Posterior cingulate gyrus (tissue), 11 donors: ENCODE measurements at places on chromosomes 3 and 15.

GRCh38 chr15:56098195-56098863, 104.9 kb upstream of the NEDD4 start:
- DNase-seq = no peak

DNA sequence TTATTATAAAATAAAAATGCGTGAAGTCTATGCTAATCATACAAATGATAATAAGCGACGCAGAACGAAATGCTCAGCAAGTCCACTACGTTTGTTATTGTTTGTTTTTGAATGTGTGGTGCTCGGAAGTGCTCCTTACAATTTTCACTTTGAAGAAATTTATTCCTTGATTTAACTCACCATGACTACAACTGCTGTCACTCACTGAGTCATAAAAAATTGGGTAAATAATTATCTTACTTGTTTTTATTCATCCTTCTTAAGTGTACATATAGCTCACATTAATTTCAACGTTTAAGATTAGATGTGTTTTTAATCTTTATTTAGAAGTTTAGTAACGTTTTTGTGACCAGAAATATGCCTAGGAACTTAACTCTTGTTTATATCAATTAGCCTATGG, 66.7 kb upstream of the NANOGP8 start:
- no peak for DNase-seq

- no peak for DNase-seq
These were observed 130.6 kb upstream of the FHIT start for GRCh38 chr3:61381745-61382392.

- DNase-seq = no peak
These were observed 35.9 kb upstream of the MAP3K13 start for GRCh38 chr3:185327062-185327461.

DNA sequence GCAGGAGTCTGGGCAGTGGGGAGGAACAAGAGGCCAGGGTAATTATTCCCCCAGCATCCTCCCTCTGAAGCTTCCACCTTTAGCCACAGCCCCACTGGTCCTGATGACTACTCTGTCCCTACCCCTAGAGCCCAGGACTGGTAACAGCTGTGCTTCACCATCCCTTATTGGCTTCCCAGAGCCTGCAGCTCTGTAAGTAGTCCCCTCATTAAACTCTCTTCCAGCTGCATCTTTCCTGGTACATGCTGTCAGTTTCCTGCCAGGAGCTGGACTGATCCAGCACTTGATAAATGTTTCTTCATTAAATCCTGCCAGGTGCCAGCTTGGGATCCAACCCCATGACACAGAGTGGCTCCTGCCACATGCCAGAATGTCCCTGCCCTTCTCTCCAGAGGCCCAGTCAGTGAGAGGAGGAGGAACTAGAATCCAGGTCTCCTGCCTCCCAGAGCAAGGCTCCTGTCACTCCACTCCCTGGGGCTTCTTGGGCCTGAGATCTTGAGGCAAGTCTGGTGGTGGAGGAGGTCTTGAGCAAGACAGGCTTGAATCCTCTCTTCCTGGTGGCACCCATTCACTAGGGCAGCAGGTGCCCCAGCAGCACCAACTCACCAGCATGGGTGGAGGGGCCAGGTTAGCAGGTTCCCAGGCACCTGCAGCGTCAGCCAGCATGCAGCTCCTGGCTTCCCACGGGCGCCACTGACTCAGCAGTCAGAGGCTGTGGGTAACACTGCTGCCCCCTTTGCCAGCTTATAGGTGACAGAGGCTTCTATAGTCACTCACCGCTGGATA, 27.6 kb downstream of the FBXW12 start:
- DNase-seq = no peak

DNA sequence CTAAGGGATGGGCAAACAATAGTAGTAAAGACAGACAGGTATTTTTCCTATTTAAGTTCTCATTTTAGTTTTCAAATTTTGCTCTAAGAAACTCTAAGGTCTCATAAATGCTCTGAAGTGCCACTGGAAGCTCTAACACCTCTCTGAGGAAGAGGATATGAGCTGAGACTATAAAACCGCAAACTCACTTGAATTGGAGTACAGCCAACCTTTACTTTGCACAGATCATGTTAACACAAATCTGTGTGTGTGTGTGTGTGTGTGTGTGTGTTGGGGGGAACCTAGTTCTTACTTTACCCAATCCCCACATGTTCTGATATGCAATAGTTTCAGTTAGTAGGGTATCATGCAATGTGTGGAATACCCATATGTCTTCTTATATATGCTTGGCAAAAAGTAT, 446.8 kb downstream of the CHL1 start:
- DNase-seq = no peak

DNA sequence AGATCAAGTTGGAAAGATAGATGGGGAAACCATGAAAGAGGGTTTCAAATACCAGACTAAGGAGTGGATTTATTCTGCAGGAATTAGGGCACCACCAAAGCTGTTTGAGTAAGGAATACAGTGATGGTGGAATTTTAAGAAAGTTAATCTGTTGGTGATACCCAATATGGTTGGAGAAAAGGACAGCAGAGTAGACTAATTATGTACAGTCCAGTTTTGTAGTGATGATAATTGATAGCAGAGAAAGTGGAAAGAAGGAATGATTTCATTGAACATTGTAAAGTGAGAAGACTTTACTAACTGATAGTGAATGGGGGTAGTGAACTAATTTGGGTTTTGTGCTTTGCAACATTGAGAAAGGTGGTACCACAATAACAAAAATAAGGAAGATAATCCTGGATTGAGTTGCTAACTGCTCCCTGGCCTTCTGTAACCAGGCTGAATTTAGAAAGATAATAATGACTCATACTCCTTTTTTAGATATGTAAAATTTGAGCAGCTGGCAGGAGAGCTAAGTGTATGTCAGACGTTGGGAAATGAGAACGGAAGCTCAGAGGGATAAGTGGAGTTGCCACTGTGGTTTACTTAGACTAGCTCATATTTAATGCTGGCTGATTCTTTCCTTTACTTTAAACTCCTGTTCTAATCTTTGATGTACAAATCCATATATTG, 16.9 kb downstream of the TCAIM start:
- no peak for DNase-seq

DNA sequence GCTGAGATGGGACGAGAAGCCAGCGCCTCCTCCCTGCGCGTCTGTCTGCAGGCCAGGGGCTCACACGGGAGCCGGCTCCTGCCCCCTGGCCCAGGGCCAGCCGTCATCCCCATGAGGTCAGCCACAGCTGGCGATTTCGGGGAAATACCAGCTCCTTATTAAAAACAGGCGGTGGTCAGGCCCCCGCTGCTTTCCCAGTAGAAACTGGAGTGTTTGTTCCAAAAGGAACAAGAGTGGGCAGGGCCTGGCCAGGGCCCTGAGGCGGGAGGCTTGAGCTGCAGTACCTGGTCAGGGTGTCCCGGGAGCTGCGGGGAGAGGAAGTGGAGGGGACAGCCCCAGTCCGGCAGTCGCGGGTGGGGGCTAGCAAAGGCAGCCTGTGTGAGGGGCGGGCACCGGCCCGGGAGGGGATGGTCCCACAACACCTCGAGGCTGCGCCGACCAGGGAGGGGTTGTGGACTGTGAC, 17.8 kb downstream of the MYL3 start:
- DNase-seq = no peak

DNA sequence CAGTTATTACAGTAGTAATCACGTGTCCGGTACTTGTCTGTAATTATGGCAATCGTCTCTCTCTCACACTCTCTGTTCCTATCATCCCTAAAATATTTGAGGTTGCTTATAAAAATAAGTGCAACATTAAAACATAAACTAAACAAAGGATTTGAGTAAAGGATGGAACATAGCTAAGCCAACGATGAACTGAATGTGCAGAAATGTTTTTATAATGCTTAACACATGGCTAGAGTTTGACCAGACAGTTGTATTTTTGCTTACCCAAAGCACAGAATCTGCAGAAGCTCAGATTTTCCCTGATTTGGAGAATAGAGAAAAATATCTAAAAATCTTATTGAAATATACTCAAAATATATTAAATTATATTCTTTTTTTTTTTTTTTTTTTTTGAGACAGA, 1030.9 kb downstream of the NAALADL2 start:
- DNase-seq = no peak

DNA sequence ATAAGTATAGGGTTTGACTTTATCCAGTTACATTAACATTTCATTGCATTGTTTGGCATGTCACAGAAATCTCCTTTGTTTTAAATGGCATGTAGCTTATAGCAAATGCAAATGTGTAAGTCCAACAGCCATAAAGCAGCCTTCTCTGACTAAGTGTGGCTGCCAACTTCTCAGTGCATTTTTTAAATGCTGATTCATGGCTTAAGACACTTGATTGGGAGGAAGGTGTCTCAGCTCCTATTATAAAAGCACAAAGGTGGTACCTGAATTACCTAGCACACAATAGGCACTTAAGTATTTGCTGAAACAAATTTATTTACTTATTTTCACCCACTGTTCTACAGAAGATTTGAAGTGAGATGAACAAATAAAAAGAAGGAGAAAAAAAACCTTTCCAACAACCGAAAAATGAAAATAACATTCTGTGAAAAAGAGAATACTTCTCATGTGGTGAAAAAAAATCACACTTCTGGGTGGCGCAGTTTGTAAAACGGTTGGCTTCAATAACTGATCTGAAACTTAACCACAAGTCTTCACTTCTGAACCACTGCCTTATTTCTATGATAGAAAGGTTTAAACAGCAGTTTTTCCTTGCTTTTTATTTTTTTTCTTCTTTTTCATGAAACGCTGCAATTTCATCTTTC, 105.5 kb upstream of the ICE2 start:
- no peak for DNase-seq

GRCh38 chr3:38628835-38629234, 20.7 kb downstream of the SCN5A start:
- DNase-seq = no peak

DNA sequence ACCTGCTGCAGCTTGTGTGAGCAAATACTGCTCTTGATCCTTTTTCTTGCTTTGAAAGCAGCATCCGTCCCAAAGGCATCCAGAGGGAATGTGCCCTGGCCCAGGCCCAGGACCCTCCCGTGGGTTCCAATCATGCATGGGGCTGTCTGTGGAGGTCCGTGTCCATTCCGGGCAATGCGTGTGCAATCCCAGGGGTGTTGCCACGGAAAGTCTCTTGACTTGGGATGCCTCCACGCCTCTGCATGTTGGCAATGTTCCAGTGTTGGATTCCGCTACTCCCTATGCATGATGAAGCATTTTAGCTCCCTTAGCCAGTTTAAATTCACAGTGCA, 105.7 kb downstream of the SNRPN start:
- DNase-seq = no peak

- no peak for DNase-seq
These were observed 32.2 kb upstream of the IL20RB start for GRCh38 chr3:136925425-136926190.

GRCh38 chr3:16205156-16205870, 30.8 kb downstream of the GALNT15 start:
- DNase-seq = no peak

- DNase-seq = peak; percentile 79
These were observed 10.2 kb downstream of the SNRK start for GRCh38 chr3:43296565-43296964.

- no peak for DNase-seq
These were observed 162.2 kb downstream of the RSRC1 start for GRCh38 chr3:158272081-158272480.

DNA sequence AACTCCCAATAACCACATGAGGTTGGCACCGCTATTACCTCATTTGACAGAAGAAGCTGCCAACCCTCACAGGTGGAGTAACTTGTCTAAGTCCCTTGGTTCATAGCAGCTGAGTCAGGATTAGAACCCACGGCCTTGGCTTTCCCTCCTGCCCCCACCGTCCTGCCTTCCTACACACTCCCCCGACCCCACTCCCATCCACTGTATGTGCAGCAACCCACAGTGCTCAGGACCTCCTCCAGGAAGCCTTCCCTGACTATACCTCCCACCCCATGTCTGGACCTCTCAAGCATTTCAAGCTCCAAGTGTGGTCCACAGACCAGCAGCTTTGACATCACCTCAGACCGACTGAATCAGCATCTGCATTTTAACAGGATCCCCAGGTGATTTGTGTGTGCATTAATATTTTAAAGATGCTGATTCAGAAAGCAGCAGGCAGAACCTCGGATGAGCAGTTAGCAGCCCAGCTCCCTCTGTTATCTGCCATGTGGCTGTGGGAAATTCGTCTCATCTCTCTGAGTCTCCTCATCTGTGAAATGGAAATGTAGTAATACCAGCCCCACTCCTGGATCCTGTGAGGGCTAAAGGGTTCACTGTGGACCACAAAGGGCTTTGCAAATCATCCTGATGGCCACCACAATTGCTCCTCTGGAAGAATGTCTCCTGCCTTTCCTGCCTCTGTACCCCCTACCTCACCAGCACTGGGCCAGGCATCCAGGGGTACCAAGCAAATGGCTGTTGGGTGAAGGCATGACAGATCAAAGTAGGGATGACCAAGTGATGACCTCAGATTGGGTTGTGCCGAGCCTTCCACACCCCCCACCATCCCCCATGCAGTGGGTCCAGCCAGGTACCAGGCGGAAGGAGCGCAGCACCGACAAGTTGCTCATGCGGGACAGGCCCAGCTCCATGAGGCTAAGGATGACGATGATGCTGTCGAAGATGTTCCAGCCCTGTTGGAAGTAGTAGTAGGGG, 62.7 kb downstream of the SCN5A start:
- DNase-seq = no peak

DNA sequence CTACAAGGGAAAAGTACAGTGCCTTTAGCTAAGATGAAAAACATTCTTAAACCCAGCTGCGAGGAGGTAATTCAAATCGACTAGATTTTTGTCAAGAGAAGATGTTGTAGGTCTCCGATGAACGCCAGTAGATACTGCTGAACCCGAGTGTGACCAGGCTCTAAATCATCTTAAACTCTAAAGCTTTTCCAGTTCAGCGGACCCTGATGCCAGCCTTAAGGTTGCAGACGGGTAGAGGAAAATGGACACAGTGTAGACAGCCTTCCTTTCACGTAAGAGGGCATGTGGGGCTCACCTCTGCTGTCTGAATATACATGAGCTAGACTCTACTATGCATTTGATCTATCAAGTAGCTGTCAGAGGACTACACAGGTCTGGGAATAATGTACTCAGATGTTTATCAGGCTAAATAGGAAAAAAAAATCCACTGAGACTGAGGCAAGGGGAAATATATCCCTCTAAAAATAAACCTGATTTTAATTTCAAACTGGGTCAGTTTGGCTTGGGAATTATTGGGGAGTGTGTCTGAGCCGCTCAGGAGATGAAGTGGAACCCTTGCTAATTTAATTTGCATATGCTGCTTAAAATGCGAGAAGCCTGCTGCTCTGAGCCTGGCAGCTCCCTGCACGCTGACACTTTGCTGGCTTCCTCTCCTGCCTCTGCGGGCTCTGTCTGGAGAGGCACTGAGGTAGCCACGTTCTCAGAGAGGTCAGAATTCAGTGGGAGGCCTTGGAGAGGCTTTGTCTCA, 151.9 kb downstream of the CADPS start:
- DNase-seq = peak; percentile 89
